Type B pancreatic cell (in vitro differentiated cells): ENCODE measurements at places on chromosomes 6 and 20.

DNA sequence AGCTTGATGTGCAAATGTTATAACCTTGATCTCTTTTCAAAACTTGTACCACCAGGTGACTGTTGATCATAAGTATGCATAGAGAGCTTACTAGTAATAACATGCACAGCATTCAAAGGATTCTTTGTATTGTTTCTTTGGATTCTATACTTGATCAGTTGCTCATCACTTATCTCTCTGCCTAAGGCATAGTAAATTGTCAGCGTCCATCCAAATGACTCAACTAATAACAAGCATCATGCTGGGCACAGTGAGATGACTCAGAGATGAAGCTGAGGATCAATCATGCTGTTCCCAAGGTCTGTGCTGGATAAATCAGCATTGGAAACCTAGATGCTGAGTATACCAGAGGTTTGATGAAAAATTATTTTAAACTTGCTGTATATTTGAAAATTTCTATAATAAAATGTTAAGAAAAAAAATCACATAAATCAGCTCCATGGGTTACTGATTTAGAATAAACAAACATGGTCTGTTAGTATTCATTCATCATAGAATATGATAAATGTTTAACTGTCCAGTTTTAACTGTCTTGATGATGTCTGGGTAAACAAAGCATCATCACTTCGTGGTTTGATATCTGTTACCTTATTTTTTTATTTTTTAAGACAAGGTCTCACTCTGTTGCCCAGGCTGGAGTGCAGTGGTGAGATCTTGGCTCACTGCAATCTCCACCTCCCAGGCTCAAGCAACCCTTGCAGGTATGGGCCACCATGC lies 45.6 kb upstream of the SGK1 start:
- DNase-seq, result no peak

- no peak for DNase-seq
Observed at GRCh38 chr6:33492093-33492492, 37.7 kb downstream of the ZBTB9 start.

- no peak for DNase-seq
Observed at GRCh38 chr6:92428448-92428847, 990.9 kb downstream of the EPHA7 start.

DNA sequence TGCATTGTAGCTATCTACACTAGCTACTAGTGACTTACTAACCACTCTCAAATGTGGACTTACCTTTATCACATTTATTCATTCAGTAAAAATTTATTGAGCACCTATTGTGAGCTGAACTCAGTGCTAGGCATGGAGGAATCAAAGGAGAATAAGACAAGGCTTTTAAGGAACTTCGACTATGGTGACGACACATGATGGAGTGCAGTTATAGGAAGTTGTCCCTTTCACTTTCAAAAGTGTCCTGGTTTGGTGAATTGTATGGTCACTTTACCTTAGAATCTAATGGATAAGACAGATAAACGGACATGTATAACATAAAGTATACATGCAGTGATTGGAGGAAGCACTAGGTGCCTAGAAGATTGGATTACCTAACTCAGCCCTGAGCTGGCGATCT lies 4.3 kb downstream of the AKAP7 start:
- DNase-seq, result no peak

DNA sequence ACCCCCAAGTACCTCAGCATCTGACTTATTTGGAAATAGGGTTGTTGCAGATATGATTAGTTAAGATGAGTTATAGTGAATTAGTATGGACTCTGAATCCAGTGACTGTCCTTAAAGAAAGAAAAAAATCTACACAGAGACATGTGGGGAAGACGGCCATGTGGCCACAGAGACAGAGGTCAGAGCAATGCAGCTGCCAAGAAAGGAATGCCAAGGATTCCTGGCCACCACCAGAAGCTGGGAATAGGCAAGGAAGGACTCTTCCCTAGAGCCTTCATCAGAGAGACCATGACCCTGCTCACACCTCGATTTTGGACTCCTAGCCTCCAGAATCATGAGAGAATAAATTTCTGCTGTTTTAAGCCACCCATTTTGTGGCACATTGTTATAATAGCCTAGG lies 81.8 kb downstream of the FYN start:
- no peak for DNase-seq

DNA sequence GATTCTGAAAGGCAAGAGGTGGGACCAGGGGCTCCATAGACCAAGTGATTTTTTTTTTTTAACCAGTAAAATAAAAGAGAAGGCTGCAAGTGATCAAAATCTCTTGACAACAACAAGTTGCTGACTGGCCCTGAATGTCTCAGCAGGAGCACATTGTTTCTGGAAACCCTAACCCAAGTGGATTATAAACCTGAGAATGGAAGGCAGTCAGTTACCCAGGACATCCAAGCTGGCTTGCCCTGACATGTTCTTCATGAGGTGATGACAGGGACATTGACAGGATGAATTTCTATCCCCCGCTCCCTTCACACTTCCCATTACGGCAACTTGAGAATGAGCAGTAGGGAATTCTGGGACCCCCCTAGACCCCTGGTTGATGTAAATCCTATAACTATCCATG lies 49.6 kb upstream of the RIPOR2 start:
- DNase-seq, result no peak

- DNase-seq, result no peak
Observed at GRCh38 chr20:17381724-17382123, 149.5 kb downstream of the BFSP1 start.
